Foreskin keratinocyte (primary cell): ENCODE measurements at places on chromosomes 1 and 21.

GRCh38 chr1:192573499-192573898 lies 2.1 kb upstream of the RGS1 start:
- DNase-seq, result no peak

DNA sequence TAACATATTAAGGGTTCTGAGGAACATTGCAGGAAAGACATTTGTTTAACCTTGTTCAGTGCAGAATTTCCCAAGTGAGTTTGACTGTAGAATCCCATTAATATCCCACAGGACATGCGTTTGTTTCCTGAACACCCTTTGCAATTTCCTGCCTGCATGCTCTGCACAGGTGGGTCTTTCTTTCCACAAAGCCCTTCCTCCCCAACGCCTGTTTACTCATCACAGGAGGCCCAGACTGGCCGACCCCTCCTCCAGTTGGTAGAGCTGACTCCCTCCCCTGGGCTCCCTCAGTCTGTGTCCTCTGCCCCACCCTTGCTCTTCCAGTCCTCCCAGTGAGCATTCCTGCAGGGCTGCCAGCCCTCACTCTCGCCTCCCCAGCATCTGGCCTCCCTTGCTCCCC lies 47.5 kb upstream of the CTPS1 start:
- DNase-seq, result no peak

- peak; percentile 48 for DNase-seq
Observed at GRCh38 chr1:180863158-180863775, 49.4 kb upstream of the KIAA1614 start.

- no peak for DNase-seq
Observed at GRCh38 chr21:39750670-39751069, 5.7 kb downstream of the IGSF5 start.

- no peak for DNase-seq
Observed at GRCh38 chr1:106889583-106889982, 166.9 kb upstream of the PRMT6 start.

GRCh38 chr1:98388441-98388840 lies 273.1 kb upstream of the SNX7 start:
- peak; percentile 86 for DNase-seq

DNA sequence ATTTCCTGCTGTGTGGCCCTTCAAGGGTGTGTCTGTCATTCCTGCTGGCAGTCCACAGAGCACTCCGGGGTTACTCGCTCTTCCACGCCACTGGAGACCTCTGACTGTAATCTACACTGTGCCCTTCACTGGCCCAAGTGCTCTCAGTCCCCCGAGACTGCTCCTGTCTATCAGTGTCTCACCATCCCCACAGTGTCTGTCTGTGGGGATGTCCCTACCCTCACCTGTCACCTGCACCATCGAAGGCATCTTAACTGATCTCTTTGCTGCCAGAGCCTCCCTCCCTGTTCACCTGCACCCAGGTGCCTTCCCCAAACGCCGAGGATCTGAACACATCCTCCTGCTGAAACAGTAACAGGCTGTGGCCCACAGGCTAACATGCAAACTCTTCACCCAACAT lies 136.7 kb downstream of the MATN1 start:
- DNase-seq, result no peak

DNA sequence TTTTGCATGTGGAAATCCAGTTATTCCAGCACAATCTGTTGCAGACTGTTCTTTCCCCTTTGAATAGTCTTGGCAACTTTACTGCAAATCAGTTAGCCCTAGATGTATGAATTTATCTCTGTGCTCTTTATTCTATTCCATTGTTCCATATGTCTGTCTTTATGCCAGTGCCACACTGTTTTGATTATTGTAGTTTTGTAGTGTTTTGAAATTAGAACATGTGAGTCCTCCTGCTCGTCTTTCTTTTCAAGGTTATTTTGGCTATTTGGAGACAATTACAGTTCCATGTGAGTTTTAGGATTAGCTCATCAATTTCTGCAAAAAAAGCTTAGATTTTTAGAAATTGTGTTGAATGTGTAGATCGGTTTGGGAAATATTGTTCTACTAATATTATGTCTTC lies 26.6 kb downstream of the WNT3A start:
- DNase-seq, result no peak
